Fibroblast of villous mesenchyme (primary cell): ENCODE measurements at places on chromosomes 4 and X.

- DNase-seq, result peak; percentile 56
Observed at GRCh38 chr4:127997534-127998388, 32.6 kb downstream of the ABHD18 start.

- no peak for DNase-seq
Observed at GRCh38 chr4:87881115-87881514, 48.3 kb downstream of the MEPE start.

- no peak for DNase-seq
Observed at GRCh38 chrX:122135070-122135469, 1049.0 kb upstream of the GRIA3 start.

GRCh38 chr4:122119739-122120138, 32.4 kb upstream of the BLTP1 start:
- no peak for DNase-seq

DNA sequence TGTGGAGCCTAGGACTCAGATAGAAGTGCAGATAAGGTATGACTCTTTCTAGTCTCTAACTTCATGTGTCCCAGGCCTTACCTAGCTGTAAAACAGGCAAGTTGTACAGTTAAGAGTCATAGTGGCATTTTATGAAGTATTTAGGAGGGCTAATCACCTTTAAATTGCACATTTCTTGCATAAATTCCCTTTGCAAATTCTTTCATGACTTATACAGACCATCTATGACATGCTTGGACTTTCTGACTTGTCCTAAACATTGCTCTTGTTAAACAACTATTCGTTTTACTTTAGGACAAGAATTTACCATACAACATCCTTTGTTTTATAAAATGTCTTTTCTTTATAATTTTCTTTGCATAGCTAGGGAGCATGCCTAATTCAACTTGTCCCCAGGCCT, 7.8 kb upstream of the RRAGB start:
- DNase-seq, result no peak

GRCh38 chrX:37802028-37802427, 22.2 kb downstream of the CYBB start:
- no peak for DNase-seq

- no peak for DNase-seq
Observed at GRCh38 chr4:128564081-128564630, 245.3 kb upstream of the JADE1 start.

- DNase-seq, result peak; percentile 66
Observed at GRCh38 chr4:125390126-125390525, 75.4 kb downstream of the FAT4 start.

- DNase-seq, result peak; percentile 93
Observed at GRCh38 chr4:89492581-89493071, 185.0 kb upstream of the GPRIN3 start.

GRCh38 chr4:23368081-23368697, 521.7 kb downstream of the PPARGC1A start:
- no peak for DNase-seq

GRCh38 chr4:88158489-88159228, at the start of gene ABCG2:
ABCG2 (minus strand) TSS chr4:88158639; CDS start chr4:88139995, 18,644 bp downstream.
- peak; percentile 80 for DNase-seq

GRCh38 chrX:136336623-136337022, 35.9 kb downstream of the ADGRG4 start:
- peak; percentile 4 for DNase-seq

DNA sequence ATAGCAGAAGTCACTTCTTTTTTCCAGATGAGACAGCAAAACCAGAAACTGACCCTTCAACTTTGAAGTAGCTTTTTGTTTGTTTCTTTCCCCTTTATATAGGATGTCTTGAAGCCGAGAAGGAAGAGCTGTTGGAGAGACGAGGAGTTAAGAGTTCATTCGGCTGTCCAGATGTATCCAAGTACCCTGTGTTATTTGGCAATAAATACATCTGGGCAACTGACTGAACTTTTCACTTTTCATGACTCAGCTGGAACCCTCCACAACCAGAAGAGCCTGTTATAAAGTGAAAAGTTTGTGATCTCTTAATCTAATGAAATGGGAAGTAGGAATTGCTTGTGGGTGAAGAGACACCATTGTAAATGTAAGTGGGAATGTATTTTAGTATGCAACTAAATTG, 131.2 kb downstream of the HTR2C start:
- no peak for DNase-seq

- no peak for DNase-seq
Observed at GRCh38 chr4:7687796-7688195, 251.9 kb downstream of the AFAP1 start.

- no peak for DNase-seq
Observed at GRCh38 chrX:56920338-56920997, 74.9 kb downstream of the SPIN3 start.

GRCh38 chr4:155578219-155578618, 88.4 kb upstream of the GUCY1A1 start:
- peak; percentile 87 for DNase-seq

- DNase-seq, result no peak
Observed at GRCh38 chrX:37613933-37614332, 42.5 kb downstream of the LANCL3 start.

- DNase-seq, result no peak
Observed at GRCh38 chr4:130266814-130267213, 1170.9 kb downstream of the C4orf33 start.
